ENCODE measurements at places on chromosomes 1 and 21.

GRCh38 chr21:38897532-38898421 lies 92.0 kb downstream of the ETS2 start:
- no peak for DNase-seq

DNA sequence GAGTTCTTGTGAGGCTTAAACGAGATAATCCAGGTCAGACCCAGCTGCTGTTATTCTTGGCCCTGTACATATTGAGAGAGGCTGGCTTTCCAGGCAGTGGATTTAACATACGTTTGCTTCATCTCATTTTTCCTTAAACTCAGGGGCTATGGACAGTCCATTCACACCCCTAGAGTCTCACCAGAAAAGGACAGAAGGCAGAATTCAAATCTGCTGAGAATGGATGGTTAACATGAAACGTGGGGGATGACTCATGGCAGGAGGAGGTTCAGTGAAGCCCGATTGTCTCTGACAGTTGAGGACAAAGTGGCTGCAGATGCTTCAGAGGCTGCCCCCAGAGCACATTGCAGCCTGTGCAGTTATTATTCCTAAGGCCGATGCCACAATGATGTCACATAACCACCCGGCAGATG lies 39.5 kb downstream of the TGFB2 start:
- DNase-seq: no peak

- no peak for DNase-seq
Observed at GRCh38 chr1:3307359-3307758, 147.1 kb upstream of the ARHGEF16 start.

GRCh38 chr1:181324797-181325616 lies 158.3 kb upstream of the CACNA1E start:
- DNase-seq: no peak

GRCh38 chr1:31189696-31190674 lies 49.7 kb downstream of the NKAIN1 start:
- DNase-seq: peak; percentile 51

GRCh38 chr1:114209971-114210370 lies 56.3 kb upstream of the SYT6 start:
- DNase-seq: peak; percentile 82

GRCh38 chr1:2985067-2985561 lies 36.2 kb upstream of the ACTRT2 start:
- no peak for DNase-seq

DNA sequence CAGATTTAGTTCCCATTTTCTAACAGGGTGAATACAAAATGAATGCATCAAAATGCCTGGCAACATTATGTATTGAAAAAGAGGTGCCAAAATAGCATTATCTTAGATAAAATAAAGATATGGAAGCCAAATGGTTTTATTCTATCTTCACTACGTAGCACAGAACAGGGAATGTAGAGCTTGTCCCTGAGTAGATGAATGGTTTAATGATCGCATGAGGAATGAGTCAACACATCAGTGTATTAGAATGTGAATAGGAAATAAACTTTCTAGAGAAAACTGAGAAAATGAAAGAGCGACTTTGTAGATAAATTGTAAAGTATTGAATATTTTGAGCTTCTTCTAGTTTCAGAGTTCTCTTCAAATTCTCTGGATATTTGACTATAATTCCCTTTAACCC lies 74.3 kb downstream of the BRINP3 start:
- no peak for DNase-seq

Data from cerebellar nuclear complex (tissue), 1 donor.